ENCODE measurements at places on chromosomes 2 and 18. TPM values are rescaled to one million over a fixed set of nuclear protein-coding genes. Genes with fewer than 3 reads are reported as not detected.
A peak's percentile ranks its signal among the peaks of the same experiment; 100 is the strongest.

DNA sequence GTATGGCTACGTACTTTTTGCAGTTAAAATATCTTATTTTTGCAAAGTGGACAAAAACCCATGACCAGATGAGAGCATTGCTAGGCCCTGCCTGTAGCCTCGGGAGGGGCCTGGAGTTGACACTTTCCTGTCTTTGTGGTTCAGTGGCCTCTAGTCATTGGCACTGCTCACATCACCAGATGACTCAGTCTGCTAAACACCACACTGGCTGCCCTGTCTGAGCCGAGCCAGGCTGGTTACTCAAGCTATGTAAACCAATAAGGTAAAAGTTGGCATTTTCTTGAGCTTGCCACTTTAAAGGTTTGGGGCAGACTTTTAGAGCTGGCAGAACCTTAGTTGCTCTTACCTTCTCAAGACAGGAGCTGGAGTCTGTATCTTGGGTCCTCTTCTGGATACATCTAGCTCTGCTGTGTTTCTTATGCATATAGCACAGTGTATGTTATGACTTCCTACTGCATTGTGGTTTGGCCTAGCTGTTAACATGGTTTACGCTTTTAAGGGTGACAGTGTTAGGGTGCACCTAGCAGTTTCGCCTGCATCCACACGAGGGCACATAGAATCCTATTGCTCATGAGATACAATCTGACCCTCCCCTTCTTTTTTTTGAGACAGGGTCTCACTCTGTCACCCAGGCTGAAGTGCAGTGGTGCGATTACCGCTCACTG, 76.4 kb downstream of the AP1S3 start:
- DNase-seq, result no peak

PAX3 gene
- total RNA-seq, result 135 TPM

DNA sequence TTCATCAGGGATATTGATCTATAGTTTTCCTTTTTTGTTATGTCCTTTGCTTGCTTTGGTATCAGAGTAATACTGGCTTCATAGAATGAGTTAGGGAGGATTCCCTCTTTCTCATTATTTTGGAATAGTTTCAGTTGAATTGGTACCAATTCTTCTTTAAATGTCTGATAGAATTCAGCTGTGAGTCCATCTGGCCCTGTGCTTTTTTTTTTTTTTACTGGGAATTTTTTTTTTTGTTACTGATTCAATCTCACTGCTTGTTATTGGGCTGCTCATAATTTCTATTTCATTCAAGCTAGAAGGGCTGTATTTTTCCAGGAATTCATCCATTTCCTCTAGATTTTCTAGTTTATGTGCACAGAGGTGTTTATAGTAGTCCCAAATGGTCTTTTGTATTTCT, 103.9 kb downstream of the RND3 start:
- no peak for DNase-seq

GRCh38 chr18:61840324-61840723, 52.5 kb downstream of the RNF152 start:
- no peak for DNase-seq

CARF gene
- total RNA-seq, result 21.7 TPM

GRCh38 chr18:6795307-6795706, 65.8 kb downstream of the ARHGAP28 start:
- no peak for DNase-seq

DNA sequence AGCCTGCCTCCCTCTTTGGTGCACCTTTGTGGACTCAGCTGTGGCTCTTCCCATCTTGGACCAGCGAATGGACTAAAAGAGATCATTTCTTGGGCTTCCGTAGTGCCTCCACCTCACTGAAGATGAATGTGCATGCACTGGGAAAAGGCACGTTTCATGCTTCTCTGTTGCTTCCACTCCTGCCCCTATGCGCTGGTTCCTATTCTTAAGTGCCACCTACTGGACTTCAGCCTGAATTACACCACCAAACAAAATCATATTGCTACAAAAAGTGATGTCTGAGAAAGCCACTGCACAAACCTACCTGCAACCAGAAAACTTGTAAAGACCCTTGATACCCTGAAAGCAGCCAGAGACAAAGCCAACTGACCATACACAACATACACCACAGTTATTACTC, 695.6 kb downstream of the TSN start:
- DNase-seq, result no peak

- no peak for DNase-seq
These were observed 24.4 kb downstream of the KLF7 start for GRCh38 chr2:207141386-207141785.

MAP3K19 gene
- 3.1 TPM for total RNA-seq

- no peak for DNase-seq
These were observed 19.4 kb downstream of the IL1B start for GRCh38 chr2:112817082-112817689.

DNA sequence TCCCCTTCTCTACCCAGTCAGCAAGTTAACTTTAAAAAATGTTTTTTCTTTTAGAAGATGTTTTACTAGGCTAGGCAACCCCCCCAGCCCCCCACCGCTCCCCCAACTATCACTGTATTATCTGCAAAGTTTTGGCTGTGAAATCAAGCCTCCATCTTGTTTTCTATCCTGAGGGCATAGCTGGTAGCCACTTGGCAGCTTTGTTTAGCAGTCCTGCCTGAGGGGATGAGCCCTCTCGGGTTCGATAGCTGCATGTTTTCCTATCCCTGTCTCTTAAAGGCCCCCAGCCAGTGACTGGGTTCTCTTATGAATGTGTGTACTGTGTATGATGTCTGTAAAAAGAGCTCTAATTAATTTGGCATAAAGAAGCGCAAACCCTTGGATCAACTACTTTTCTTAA, 43.4 kb downstream of the MRO start:
- DNase-seq, result no peak

DNA sequence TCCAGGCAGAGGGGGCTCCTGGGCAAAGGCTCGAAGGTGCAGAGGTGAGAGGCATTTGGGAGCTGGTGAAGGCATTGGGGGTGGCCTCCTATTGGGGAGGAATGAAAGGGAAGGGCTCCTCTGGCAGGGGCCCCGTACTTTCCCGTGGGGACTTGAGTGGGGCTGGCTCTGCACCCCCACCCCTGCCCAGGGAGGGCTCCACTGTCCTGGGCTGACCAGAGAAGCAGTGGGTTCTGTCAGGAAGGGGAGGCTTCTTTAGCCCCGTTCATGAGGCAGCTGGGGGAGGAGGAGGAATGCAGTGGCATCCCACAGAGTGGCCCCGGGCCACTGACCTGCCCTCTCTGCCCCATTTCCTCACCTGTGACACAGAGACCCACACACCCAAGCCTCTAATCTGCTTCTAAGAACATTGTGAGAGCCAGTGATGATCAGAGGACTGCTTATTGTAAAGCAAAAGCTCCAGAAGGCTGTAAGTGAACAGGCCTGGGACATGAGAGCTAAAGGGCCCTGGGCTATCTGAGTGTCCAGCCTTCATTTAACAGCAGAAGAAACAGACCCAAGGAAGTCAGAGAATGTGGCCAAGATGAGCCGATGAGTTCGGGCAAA, 38.6 kb upstream of the GPAT2 start:
- DNase-seq, result no peak

GRCh38 chr2:148459377-148459778, 185.2 kb upstream of the EPC2 start:
- DNase-seq, result no peak

PTPRM gene
- total RNA-seq, result 268 TPM

DNA sequence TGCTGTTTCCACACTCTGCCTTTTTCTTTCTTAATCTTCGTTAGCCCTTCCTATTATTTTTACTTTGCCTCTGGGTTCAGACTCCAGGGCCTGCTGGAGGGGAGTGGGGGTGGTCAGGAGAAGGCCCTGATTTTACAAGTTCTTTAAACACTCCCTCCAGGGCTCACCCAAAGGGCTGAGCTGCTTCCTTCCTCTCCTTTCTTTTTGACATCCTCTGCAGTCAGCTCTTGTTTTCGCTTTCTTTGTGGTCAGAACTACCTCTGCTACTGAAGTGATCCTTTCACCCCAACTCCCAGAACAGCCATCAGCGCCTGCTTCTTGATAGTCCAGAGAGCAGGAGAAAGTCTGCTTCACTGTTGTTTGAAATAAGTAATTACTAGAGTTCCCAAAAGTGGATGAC, 925.7 kb downstream of the EPHA4 start:
- DNase-seq, result no peak

ABHD1 gene
- 0.54 TPM for total RNA-seq

- peak; percentile 50 for DNase-seq
These were observed 92.3 kb upstream of the SMAD2 start for GRCh38 chr18:48022531-48023329.

SCN2A gene
- total RNA-seq, result 117 TPM

SPATA3 gene
- not detected for total RNA-seq

BOLL gene
- not detected for total RNA-seq

DNA sequence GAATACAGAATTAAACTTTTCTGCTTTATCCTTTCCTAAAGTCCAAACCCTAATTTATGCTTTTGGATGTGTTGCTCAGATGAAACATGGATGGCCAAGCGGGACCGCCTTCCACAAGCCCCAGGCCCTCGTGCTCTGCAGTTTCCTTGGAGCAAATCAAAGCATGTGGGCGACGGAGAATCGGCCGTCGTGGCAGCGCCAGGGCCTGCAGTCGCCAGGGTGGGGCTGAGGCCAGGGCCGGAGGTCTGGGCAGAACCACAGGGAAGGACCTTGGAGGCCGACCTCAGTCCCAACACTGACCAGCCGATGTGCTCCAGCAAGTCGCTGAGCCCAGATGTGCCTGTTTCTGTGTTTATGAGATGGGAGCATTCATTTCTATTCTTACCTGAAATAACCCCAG, 108.1 kb downstream of the MBP start:
- DNase-seq, result no peak

DNA sequence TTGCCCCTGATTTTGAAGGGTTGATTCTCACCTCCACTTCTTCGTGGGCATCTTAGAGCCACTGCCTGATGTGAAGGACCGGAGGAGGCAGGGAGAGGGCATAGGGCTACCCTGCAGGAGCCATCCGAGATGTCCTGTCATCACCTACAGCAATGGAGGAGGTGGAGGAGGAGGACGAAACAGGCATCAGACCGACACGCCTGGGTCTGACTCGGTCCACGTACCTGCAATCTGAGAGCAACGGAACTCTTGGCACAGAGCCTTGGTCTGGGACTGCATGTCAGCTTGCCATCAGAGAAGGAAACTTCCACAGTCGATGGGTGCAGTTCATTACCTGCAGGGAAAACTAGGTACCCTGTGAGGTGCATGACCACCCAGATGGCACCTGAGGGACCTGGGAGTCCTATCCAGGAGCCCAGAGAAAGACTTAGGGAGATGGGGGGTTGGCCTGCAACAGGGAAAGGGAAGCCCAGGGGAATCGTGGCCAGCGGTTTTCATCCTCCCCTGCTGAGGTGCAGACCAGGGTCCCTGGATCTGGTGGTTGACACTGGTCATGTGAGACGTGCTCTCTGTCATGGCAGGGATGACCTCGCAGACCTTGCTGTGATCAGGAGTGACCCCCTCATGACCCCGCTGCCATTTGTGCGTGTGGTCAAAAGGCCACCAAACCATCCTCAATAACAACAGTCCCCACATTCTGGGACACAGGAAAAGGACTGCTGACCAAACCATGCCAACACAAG, 190.8 kb downstream of the SEPTIN10 start:
- DNase-seq, result no peak

ANKRD44 gene
- 84.9 TPM for total RNA-seq

PLCL1 gene
- 13.0 TPM for total RNA-seq

GRCh38 chr2:136378712-136379595, 261.0 kb upstream of the CXCR4 start:
- DNase-seq, result peak; percentile 13

- peak; percentile 61 for DNase-seq
These were observed 156.3 kb downstream of the EML6 start for GRCh38 chr2:54879598-54880332.

DNA sequence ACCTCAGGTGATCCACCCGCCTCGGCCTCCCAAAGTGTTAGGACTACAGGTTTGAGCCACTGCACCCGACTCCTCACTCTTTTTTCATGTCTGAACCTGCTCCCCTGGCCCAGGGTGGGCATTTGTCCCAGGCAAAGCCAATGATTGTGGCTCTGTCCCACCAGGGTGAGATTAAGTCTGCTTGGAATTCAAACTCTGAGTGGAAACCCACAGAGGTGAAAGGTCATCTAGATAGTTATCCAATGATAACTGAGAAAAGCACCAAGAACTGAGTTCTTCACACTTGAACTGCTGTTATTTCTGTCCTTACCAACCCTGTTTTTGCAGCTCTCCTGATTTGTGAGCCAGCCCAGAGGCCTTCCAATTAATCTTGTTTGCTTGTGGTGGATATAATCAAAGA, 62.4 kb upstream of the ACVR1 start:
- no peak for DNase-seq

GRCh38 chr2:36650031-36650829, 46.3 kb upstream of the VIT start:
- no peak for DNase-seq

STK17B gene
- 13.6 TPM for total RNA-seq

GRCh38 chr2:98757904-98758421, 27.0 kb upstream of the MGAT4A start:
- DNase-seq, result peak; percentile 59

- DNase-seq, result no peak
These were observed 18.6 kb downstream of the GAREM2 start for GRCh38 chr2:26191316-26192159.

CYRIA gene
- total RNA-seq, result 28.2 TPM

SNORC gene
- total RNA-seq, result 4.2 TPM

STPG4 gene
- 1.00 TPM for total RNA-seq

DNA sequence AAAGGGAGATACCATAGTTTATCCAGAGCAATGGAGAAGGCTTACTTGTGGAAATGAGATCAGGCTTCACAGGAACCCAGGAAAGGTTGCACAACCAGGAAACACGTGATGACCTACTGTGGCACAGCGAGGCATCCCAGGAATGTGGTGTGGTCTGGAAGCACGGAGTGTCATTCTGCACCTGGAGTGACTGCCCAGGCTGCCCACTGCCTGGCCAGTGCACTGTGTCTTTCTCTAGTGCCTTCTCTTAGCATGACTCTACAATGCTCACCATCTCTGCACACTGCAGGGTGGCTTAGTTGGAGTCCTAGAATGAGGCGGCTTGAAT, 48.9 kb downstream of the CHST9 start:
- DNase-seq, result no peak
